ENCODE measurements at places on chromosomes 3 and 15. TPM values are rescaled to one million over a fixed set of nuclear protein-coding genes. Genes with fewer than 3 reads are reported as not detected.

DNA sequence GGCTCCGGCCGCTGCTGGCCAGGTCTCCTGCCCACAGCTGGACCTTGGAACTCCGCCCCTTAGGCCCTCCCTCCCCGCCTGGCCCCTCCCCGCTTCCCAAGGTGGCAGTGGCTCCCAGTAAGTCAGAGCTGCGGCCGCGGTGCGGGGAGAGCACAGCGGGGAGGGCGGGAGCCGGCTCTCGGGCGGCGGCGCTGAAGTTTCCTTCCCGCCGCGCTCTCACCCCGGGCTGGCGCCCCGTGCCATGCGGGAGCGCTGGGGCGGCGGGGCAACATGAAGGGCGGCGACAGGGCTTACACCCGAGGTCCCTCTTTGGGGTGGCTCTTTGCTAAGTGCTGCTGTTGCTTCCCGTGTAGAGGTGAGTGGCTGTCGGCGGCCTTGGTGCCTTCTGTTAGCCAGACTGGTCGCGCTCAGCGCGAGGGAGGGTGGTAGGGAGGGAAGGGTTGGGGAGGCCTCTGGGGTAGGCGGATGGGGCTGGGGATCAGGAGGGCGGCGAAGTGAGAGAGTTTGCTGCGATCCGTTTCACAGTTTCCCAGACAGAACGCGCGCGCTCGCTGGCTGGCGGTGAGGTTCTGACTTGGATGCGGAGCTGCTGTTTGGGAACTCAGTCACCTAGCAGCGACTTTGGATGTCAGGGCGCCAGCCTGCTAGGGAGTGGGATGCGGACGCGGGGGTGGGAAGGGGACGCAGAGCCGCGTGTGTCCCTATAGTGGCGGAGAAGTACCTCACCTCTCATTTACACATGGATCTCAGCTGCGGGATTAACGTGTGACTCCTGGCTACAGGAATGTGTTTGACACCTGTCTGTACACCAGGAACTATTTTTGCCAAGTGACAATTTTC is 145.5 kb upstream of the UMPS start:
- no peak for DNase-seq

- no peak for DNase-seq
Measured at GRCh38 chr3:10232137-10232536, 16.1 kb upstream of the TATDN2 start.

- no peak for DNase-seq
Measured at GRCh38 chr3:174958671-174959328, 99.7 kb downstream of the NAALADL2 start.

DNA sequence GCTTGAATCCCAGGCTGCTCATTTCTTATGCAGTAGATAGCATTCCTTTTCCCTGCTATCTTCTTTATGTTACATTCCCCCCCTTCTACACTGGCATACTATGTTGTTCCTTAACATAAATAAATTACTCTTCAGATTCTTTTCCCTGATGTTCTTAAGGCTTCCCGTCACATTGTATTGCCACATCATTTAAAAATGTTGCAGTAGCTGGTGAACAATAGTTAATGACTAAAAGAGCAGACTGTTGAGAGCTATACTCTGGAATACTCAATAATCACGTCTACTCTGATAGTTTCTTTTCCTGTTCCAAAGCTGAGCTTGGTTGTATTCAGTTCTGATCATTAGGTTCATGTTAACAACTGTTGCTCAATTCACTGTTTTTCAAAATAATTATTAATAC is 219.9 kb downstream of the CHST2 start:
- DNase-seq: no peak

GRCh38 chr3:112364291-112364690 is 31.3 kb downstream of the CD200 start:
- no peak for DNase-seq

- no peak for DNase-seq
Measured at GRCh38 chr3:194935061-194935460, 249.4 kb downstream of the FAM43A start.

DNA sequence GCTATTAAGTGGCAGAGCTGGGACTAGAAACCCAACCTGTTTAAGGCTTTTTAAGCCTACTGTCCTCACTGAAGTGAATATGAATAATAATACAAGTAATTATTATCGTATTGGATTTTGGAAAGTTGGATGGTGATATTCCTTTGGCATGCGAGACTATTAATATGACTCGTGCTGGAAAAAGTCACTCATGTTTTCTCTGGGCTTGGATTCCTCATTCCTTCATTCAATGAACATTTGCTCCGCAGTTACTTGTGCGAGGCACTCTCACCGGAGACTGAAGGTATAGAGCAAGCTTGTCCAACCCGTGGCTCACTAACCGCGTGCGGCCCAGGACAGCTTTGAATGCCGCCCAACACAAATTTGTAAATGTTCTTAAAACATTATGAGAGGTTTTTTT is 694 bp downstream of the PLAAT1 start:
- no peak for DNase-seq

DNA sequence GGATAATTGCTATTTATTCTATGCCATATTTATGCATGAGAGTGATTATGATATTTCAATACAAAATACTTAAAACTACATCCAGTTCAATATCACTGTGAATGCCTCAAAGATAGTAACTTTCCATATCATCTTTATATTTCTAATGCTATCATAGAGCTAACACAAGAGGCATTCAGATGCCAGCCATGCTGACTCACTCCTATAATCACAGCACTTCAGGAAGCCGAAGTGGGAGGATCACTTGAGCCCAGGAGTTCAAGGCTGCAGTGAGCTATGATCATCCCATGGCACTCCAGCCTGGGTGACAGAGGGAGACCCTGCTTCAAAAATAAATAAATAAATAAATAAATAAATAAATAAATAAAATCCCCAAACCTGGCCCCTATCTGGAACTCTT is 498.7 kb downstream of the EPHA3 start:
- DNase-seq: no peak

GRCh38 chr15:91142106-91142744 is 42.2 kb downstream of the SV2B start:
- no peak for DNase-seq

ZNF662 gene
- total RNA-seq: 1.7 TPM

MAP6D1 gene
- 1.4 TPM for total RNA-seq

CFAP44 gene
- 10.2 TPM for total RNA-seq
